ENCODE measurements at places on chromosomes 11 and 22.

GRCh38 chr11:69630424-69630823 is 10.5 kb upstream of the CCND1 start:
- DNase-seq, result no peak

DNA sequence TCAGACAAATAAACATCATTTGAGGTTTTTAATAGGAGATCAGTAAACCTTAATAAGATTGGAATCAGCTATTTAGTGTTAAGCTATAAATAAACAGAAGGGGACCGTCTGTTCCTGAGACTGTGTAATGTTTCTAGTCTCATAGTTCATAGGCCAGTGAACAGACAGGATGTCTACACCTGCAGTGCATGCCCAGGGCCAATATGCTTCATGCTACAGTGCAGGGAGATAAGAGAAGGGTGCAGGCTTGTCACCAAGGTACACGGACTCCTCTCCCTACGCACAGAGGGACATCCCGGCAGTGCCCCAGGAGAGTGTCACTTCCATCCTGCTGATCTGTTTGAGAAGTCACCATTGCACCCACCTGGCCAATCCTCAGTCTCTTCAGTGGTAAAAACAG is 148.6 kb downstream of the OPCML start:
- DNase-seq, result no peak

DNA sequence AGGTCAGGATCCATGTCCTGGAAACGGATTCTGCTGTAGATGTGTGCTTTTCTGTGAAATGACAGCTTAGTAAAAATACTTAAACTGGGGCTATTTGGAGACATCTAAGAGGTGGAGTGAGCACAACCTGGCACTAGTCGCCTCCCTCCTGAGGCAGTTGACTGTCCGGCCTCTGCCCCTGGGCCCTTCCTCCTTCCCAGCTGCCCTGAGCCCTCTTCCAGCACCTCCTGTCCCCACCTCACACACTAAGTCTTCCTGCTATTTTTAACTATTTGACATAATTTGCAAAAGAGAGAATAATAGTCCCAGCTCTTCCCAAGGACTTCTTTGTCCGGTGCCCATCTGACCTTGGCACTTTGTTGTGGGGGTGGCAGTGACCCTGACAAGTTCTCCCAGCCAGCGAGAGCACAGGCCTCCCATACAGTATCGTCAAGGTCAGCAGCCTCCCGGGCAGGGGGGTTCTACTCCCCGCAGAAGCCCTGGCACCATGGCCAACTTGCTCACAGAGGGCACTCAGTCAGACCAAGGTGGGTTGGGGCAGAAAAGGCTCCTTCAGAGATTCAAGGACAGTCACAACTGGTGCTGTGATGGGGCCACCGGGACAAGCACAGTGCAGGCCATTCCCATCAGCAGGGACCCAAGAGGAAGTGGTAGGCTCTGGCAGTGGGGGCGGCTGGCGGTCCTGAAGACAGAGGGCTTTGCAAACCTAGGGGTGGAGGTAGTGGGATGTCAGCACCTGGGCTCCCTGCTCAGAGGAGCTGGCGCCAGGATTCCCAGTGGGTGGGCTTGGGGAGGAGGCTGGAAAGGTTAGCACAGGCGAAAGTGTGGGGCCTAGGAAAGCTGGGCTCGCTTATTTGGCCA is 5.5 kb upstream of the NEAT1 start:
- peak; percentile 38 for DNase-seq

GRCh38 chr11:127002669-127003259 is 2.2 kb upstream of the KIRREL3 start:
- no peak for DNase-seq

- DNase-seq, result peak; percentile 5
Measured at GRCh38 chr11:117314840-117315239, 1.2 kb downstream of the BACE1 start.

DNA sequence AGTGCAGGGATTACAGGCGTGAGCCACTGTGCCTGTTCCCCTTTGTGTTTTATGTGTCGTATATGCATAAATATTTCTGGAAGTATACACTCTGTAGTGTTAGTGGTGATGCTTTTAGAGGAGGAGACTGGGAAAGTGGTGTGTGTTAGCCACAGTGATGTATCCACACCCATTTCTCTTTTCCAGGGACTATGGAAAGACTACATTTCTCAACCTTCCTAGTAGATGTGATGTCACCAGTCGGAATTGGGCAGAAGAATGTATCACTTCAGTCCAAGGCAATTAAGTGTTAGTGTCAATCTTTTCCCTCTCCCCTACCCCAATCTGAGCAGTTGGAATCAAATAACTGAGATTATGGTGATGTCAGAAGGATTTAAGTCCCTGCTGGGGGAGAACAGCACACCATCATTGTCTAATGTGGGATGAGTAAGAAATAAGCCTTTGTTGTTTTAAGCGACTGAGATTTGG is 5.8 kb upstream of the ATG16L2 start:
- DNase-seq, result no peak

DNA sequence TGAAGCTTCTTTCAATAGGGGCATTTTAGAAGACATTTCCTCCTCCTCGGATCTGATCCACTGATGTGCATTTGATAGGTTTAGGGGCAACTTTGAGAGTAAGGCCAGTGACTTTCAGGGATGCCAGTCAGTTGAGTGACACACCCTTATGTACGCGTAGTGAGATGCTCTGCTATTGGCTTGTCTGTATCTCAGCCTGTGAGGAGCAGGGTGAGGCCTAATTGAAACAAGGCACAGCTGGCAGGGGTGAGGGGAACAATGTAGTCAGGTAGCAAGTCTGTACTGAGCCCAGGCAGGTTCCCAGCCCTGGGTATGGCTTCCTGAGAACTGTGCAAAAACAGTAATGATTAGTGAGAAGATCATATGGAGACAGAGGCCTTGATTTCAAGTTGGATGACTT is 61.5 kb downstream of the STIM1 start:
- DNase-seq, result no peak

GRCh38 chr11:10317151-10317755 is 12.4 kb downstream of the ADM start:
- DNase-seq, result no peak

- peak; percentile 78 for DNase-seq
Measured at GRCh38 chr11:13335319-13335718, 57.7 kb downstream of the BMAL1 start.

DNA sequence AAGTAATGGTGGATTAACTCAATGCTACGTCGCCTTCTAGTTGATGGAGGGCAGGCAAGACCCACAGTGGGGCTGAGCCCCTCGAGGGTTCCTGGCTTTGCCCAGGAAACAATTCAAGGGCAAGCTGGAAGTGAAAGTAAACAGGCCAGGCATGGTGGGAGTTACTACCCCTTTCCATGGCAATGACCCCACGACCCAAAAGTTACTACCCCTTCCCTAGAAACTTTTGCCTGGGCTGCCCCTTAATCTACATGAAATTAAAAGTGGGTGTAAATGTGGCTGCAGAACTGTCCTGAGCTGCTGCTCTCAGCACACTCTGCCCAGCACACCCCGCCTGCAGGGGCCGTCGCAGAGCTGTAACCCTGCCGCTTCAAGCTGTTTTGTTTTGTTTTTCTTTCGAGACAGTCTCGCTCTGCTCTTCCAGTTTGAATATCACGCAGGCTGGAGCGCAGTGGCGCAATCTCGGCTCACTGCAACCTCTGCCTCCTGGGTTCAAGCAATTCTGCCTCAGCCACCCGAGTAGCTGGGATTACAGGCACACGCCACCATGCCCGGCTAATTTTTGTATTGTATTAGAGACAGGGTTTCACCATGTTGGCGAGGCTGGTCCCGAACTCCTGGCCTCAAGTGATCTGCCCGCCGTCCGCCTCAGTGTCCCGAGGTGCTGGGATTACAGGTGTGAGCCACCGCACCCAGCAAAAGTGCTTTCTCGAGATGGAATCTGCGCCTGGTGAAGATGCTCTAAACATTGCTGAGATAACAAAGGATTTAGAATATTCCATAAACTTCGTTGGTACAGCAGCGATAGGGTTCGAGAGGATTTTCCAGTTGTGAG is 5.9 kb upstream of the RNH1 start:
- no peak for DNase-seq

All from LHCN-M2 (cell line).